ENCODE measurements at places on chromosomes 7 and 10.

DNA sequence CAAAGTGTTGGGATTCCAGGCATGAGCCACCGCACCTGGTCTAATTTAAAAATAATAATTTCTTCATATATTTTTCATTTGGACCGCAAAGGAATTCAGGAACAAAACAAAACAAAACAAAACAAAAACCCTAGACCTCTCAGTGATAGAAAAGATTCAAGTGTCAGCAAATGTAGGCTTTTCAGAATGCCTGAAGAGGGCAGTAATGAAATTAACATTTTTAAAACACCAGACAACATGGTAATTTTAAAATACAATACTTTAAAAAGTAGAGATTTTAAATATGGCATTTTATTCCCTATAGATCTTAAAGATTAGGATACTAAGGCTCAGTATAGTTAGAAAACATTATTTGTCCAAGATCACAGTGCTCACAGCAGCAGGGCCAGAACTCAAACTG lies 36.6 kb downstream of the DNMBP start:
- DNase-seq, result no peak

GRCh38 chr10:983971-984655 lies 4.1 kb upstream of the GTPBP4 start:
- no peak for DNase-seq

- no peak for DNase-seq
These were observed 127.0 kb upstream of the AHR start for GRCh38 chr7:17171427-17171826.

- DNase-seq, result peak; percentile 69
These were observed 95.0 kb downstream of the CNOT4 start for GRCh38 chr7:135414850-135415439.

GRCh38 chr10:3869036-3869435 lies 84.0 kb upstream of the KLF6 start:
- DNase-seq, result no peak

DNA sequence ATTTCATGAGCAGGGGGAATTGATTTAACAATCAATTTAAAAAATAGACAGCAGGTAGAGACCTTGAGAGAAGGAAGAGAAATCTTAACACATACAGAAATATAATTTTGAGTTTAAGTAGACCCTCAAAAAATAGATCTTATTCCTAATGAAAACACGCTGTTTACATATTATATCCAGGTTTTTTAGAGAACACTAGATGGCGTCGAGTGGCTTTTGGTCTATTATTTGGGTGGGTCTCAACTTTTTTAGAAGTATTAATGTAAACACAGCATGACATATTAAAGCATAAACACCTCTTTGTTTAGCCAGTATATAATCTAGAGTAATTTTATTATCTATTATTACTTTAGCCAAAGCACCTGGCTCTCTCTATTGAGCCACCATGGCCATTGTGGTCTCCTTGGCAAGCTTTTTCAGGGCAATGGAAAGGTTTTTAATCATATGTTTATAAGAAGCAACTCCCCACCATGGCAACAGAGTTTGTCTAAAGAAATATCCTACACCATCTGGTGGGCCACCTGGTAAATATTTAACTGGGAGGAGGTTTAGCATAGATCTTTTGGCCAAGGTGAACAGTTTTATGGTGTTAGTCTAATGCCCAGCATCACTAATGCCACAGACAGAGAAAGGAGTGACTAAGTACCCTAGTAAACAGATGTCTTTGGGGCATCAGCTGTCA lies 59.7 kb upstream of the PRSS1 start:
- no peak for DNase-seq

DNA sequence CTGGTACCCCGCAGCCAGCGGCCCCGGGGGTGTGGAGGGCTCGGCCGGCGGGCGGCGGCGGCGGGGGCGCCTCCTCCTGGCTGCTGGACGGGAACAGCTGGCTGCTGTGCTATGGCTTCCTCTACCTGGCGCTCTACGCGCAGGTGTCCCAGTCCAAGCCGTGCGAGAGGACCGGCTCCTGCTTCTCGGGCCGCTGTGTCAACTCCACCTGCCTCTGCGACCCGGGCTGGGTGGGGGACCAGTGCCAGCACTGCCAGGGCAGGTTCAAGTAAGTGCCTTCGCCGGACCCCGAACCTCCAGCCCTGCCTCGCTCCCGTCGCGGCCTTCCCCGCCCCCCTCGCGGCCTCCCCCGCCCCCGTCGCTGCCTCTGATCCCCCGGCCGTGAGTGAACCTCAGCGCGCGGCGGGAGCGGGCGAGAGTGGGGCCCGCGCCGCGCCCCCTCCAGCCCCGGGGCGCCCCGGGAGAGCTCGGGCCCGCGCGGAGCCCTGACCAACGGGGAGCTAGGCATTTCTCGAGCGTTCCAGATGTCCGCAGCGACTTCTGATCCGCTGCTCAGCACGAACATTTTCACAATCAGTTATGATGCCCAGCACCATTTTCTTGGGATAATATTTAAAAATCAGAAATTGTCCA lies 727 bp downstream of the ATRNL1 start:
- peak; percentile 62 for DNase-seq

DNA sequence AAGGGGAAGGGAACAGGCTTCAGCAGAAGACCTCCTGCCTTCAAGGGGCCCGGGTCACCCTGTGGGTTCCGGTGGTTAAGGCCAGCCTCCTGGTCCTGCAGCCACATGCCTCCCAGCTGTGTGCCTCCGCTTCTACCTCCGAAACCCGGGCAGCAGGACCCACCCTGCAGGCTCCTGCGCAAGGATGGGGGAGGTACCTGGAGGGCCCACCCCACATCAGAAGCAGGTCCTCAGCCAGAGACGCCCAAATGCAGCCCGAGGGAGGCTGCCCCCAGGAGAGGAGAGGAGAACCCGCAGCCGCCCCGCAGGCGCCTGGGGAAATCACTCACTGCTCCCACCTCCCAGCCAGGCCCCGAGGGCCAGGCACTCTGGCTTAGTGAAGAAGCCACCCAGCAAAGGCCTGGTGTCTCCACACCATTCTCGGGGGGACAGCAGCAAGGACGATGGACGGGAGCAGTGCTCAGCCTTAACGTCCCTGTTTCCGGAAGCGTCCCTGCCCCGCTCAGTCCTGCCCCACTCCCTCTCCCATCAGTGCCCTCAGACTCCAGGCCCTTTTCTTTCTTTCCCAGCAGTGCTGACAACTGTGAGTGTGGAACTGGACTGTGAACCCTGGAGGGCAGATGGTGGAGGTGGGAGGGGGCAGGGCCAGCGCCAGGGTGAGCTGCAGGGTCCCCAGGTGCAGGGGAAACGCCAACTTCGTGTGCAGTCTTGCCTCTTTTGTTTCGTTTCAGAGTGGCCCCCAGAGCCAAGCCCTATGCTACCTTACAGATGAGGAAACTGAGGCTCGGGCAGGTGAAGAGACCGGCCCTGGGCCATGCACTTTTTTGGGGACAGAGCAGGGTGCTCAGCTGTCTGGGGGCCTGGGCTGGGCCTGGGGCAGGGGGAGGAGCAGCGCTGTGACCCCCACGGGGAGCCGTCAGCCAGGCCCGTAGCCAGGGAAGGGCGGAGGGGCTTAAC lies 138.0 kb downstream of the FAM53B start:
- DNase-seq, result no peak

DNA sequence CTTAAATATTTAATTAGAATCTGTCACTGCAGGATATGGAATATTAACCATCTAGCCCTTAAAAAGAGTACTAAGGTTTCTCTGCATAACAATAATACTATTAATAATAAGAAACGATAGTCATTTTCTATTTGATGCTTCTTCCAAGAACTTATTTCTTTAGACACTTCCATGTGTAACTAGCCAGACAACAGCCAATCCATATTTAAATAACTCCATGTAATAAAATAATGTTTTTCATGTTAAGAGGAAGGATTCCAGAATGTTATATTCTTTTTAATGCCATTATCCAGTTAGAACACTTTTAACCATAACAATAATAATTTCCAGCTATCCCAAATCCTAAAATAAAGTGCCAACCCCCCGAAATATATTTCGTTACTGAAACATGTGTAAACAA lies 170.1 kb upstream of the WNT16 start:
- DNase-seq, result no peak

DNA sequence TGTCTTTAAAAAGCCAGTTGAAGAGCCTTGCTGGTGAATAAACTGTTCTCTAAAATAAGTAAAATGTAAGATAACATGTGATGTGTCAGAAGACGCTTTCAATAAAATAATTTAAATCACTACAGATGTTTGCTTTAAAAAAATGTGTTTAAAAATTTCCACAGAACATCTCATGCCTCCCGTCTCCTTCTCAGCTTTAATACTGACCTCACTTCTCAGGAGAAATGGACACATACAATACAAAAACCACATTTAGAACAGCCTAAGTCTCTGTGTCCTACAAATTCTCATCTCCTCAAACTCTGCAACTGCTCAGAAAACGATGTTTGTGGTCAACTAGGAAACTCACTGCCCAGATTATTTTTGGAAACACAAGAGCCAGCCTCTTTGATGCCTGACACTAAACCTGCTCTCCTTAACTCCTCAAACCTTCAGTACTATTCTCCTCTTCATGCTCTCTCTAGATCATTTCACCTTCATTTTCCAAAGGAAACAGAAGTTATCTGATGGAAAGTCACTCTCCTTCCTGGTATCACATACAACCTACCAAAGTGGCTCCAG lies 120.3 kb downstream of the ZNF438 start:
- no peak for DNase-seq

DNA sequence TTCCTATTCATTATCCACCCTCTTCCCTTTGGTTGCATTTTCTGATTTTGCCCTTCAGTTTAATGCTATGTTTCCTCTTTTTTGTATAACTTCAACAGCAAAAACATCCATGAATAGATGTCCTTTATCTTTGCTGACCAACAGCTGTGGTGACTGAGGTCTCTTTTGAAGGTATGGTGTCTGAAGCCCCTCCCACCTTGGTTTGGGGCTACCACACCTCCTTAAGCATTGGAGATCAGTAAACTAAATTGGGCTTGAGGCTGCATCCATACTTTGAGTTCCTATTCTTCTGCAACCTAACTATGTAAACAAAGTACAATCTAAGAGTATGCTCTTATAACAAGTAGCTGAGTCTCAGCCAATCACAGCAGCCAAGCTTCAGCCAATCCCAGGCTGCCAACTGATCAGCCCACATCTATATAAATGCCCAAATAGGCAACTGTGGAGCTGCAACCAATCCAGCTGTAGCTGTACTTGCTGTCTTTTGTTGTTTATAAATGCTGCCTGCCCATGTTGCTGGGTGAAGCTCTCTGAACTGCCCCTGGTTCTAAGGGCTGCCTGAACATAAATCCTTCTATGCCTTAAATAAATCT lies 69.4 kb upstream of the PDLIM1 start:
- DNase-seq, result no peak

- peak; percentile 24 for DNase-seq
These were observed 99.5 kb upstream of the IKZF1 start for GRCh38 chr7:50205011-50205410.

DNA sequence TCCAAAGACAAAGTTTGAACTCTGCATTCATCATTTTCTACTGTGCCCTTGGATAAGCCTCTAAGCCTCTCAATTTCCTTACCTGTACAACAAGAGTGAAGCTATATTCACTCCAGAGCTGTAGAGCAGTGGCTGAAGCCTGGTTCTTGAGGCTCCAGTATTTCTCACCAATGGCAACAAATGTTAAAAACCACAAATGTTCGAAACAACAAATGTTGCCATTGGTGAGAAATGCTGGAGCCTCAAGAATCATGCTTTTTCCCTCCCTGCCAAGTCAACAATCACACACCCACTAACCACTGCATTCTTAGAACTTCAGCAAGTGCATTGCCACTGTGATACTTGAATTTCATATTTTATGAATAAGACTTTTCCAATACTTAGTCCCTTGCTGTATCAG lies 237.9 kb downstream of the TMEM26 start:
- DNase-seq, result no peak

GRCh38 chr10:19946791-19947190 lies 130.6 kb downstream of the PLXDC2 start:
- peak; percentile 25 for DNase-seq

GRCh38 chr10:118798231-118798662 lies 43.5 kb upstream of the CACUL1 start:
- DNase-seq, result no peak

- no peak for DNase-seq
These were observed 84.0 kb downstream of the ELAPOR2 start for GRCh38 chr7:86975449-86975848.

DNA sequence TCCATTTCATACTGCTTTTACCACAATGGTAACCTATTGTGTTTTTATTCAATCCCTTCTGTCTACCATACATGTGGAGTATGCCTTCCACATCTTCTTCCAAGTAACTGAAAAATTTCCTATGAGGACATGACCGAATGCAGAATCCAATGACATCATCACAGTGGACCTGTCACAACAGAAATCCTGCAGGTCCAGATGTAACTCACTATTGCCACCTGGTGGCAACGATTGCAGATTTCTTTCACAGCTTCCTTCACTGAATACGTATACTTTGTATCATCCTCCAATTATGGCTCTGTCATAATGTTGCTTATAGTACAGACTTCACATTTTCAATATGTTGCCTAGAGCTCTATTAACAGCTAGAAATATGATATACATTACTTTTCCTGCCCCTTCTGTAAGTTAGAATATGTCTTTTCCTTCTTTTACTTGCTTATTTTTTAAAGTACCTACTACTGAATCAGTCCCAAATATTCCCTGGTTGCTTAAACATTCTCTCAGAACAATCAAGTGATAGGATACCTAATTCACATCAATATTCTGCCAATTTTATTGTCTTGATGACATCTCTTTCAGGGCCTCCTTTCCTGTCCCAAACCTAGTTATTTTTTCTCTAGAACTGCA lies 45.4 kb downstream of the SLC13A1 start:
- peak; percentile 77 for DNase-seq

GRCh38 chr7:17535776-17536175 lies 237.3 kb downstream of the AHR start:
- no peak for DNase-seq

- DNase-seq, result no peak
These were observed 40.5 kb downstream of the PDE6C start for GRCh38 chr10:93652857-93653256.

GRCh38 chr7:92656121-92656520 lies 65.9 kb upstream of the FAM133B start:
- no peak for DNase-seq

GRCh38 chr10:86366902-86367151 lies 232 bp upstream of the GRID1 start:
- DNase-seq, result no peak

- DNase-seq, result no peak
These were observed 105.7 kb downstream of the SVOPL start for GRCh38 chr7:138595454-138595853.

GRCh38 chr10:73991884-73992245 lies 6.1 kb upstream of the VCL start:
- no peak for DNase-seq

GRCh38 chr7:116689790-116690259 lies 17.8 kb downstream of the MET start:
- no peak for DNase-seq

GRCh38 chr7:142535123-142535779 lies 214.0 kb upstream of the PRSS1 start:
- DNase-seq, result peak; percentile 86

DNA sequence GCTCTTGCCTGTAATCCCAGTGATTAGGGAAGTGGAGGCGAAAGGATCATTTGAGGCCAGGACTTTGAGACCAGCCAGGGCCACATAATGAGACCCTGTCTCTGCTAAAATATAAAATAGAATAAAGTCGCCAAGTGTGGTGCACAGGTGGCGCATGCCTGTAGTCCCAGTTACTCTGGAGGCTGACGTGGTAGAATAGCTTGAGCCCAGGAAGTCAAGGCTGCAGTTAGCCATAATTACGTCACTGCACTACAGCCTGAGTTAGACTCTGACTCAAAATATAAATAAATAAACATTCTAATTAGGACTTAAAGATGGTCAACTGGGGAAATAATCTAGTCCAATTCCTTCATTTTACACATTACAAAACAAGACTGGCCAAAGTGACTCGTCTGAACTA lies 768 bp downstream of the CHCHD2 start:
- DNase-seq, result no peak
